Lower leg skin (tissue), 4 donors: ENCODE measurements at places on chromosomes 1 and 21.

DNA sequence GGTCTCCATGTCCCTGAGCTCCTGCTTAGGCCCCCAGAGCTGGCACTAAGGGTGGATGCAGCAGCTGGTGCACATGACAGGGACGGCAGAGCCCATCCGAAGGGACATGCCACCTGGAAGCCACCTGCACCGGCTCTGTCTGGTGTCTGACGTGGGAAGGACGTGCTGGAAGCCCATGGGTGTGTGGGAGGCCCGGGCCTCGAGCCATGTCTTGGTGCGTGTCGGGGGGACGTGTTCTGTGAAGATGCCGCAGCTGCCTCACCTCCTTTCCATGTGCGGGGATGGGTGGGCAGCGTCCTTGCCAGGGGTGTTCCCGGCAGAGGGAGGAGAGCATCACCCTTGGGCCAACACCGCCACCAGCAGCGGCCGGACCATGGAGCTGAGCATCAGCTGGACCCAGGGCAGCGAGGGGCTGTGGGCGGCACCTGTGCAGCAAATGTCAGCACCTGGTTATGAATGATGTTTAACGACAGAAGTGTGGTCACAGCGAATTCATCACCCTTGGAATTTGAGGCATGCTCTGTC lies 15.5 kb upstream of the POFUT2 start:
- no peak for DNase-seq

- peak; percentile 87 for DNase-seq
These were observed 569 bp upstream of the WARS2 start for GRCh38 chr1:119141020-119141424.

- no peak for DNase-seq
These were observed 278.3 kb downstream of the KCTD3 start for GRCh38 chr1:215845234-215845891.

DNA sequence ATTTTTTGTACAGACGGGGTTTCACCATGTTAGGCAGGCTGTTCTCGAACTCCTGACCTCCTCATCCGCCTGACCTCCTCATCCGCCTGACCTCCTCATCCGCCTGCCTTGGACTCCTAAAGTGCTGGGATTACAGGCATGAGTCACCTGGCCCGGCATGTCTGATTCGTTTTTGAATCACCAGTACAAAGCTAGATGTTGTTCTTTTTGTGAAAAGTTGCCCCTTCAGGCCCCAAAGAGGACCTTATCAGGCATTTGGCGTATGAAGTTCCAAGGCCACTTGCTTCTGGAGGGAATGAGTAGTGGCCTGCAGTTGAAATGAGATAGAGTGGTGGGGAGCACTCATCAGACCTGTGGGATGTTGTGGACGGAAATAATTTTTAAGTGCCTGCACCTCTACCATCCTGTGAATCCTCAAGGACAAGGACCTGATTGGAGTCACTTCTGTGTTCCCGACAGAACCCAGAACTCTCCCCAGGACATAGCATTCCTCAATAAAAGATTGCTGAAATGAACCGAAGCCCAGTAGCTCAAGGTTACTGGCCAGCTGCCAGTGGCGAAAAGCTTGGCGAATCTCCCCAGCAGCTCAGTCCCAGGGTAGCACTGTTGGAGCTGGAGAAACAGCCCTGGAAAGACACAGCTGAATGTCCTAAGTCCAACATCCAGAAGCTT lies 50.1 kb downstream of the NDUFS5 start:
- DNase-seq: no peak

DNA sequence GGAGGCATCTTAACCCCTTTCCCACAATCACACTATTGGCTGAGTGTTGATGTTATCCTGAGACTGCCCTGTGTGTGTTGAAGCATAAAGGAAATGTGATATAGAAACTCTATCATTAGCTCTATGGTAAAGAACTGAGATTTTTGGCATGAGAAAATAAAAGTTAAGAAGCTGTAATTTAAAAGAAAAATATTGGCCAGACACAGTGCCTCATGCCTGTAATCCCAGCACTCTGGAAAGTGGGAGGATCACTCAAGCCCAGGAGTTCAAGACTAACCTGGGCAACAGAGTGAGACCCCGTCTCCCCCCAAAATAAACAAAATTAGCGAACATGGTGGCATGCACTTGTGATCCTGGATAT lies 14.2 kb upstream of the RIPK4 start:
- no peak for DNase-seq

DNA sequence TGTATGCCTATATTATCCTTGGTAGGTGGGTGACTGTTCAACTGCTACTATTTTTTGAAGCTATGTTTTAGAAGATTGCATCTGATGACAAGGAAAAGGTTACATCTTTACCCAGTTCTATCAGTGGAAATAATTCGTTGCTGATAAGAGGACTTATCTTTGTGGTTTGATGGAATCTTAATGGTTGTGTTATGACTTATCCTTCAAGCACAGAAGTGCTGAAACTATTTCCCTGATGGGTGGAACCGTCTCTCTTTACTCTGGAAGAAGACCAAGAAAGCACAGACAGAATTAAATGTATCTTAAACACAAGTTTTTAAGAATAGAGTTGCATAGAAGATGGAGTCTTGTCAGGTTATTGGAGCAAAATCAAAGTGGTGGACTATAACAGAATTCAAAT lies 437.7 kb upstream of the KAZN start:
- DNase-seq: no peak

- DNase-seq: no peak
These were observed 21.3 kb downstream of the MIIP start for GRCh38 chr1:12040457-12041051.

- no peak for DNase-seq
These were observed 55.0 kb downstream of the CAMSAP2 start for GRCh38 chr1:200793677-200794076.

DNA sequence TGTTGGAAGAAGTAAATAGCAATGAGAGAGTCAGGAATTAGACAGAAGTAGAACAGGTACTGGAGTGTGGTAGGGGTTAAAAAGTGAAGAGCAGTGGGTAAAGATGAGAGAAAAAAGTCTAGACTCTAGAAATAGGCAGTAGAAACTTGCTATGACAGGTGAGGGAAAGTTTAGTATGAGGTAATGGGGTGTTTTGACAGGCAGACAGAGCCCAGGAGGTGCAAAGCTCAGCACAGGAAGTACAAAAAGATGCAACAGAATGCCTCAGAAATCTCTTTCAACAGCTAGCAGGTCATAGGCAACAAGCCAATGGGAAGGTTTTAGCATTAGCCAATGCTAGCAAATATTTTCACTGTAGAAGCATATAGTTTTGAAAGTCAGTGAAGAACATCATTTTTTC lies 319.1 kb upstream of the SGIP1 start:
- no peak for DNase-seq

GRCh38 chr1:215287362-215287761 lies 204.8 kb downstream of the KCNK2 start:
- DNase-seq: no peak

GRCh38 chr1:46180082-46180616 lies 3.9 kb upstream of the P3R3URF start:
- DNase-seq: no peak

DNA sequence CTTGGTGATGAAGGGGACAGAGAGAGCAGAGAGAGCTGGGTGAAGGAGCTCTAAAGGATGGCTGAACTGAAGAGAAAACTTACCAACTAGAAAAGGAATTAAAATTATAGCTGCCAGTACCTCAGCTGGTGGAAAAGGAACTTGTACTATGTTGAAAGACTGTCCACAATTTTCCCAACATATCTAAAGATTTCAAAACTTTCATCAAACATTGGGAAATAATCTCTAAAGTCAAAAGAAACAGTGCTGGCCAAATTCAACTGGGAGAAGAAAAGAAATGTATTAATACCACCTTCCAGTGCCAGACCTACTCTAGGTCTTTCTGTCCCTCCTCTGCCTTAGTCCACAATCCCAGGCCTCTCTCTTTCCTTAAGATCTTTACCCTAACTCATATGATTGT lies 6.1 kb downstream of the SMG5 start:
- DNase-seq: no peak

DNA sequence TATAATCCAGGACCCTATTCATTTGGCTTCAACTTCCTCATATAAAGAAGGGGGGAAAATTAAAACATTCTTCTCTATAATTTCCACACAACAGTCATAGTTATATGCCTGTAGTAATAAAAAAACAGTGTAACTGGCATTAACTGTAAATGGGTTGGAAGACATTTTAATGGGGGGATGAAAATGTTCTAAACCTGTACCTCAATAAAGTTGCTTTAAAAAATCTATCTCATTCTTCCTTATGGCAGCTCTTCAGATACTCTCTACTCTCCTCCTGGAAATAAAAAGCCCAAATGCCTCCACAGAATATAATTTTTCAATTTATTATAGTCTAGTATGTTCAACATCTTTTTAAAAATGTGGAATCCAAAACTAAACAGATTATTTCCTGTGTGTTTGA lies 2.6 kb downstream of the LRRIQ3 start:
- no peak for DNase-seq

DNA sequence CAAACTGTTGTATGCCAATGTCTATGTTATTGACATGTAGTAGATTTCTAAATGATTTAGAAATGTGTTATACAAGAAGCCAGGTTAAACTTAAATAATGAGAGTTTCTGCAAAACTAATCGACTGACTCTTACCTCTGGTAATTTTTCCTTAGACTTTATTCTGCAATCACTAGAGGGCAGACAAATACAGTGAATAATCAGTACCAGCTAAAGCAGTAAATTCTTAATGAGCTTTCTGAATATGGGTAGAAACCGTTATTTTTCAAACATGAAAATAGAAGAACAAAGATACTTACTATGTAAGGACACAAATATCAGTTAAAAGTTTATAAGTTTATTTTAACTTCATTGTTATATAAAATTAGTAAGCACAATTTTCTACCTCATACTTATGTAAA lies 97.9 kb upstream of the RGS1 start:
- DNase-seq: no peak

GRCh38 chr1:179586107-179586823 lies 5.4 kb upstream of the TDRD5 start:
- DNase-seq: peak; percentile 42

- DNase-seq: no peak
These were observed 64.6 kb upstream of the WDR26 start for GRCh38 chr1:224499204-224499603.

DNA sequence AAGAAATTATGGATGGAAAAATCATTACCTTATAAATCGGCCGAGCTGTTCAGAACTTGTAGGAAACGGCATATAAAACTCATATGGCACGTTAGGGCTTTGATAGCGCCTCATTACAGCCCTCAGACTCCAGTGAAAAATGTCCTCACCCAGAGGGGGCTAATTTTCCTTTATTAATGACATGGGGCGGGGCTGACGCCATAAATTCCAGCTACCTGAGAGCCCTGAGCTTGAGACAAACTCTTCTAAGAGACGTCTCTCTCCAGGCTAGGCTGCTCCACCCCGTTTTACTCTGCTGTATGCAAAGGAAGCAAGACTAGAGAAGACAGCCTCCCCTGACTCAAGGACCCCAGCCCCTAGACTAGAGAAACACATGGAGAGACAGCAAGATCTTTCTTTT lies 149.4 kb downstream of the TRABD2B start:
- DNase-seq: peak; percentile 45

- no peak for DNase-seq
These were observed 458.9 kb upstream of the RGS18 start for GRCh38 chr1:191699343-191699742.

- DNase-seq: no peak
These were observed 156.5 kb upstream of the BRINP3 start for GRCh38 chr1:190634134-190634533.

DNA sequence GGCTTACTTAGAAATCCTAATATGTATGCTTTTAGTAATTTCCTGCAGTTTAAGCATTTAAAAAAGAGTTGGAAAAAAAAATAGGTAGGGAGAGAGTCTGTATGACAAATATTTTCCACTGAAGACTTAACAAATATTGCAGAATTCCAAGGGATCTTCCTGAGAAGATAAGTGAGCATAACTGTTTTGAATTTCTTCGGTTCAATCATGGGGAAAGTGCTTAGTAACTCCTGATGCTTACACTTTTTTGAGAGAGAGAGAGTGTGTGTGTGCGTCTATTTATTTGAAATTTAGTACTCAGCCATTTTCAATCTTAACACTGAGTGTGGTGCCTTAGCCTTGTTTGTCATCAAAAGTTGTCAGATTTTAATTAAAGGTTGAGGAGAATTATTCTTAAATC lies 18.5 kb downstream of the SON start:
- DNase-seq: no peak

GRCh38 chr1:157841708-157842107 lies at the start of gene CD5L:
TSS of gene CD5L (minus strand) at chr1:157841808. CDS start at chr1:157841701, 107 bp downstream.
- no peak for DNase-seq

DNA sequence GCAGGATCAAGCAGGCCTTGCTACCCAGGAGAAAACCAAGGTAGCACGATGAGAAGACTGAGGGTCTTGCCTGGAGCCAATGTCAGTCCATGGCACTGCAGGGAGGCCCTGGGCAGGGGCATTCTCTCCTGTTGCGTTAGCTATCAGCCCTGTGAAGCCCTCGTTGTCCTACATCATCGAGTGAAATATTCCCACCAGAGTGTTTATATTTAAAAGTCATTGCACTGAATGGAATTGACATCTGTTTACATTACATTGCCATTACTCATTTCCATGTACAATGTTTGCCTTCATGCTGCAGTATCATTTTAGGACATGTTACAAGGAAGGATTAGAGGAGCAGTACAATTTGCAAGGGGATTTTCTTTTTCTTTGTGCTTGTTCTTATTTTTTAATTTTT lies 243.9 kb downstream of the KAZN start:
- DNase-seq: no peak

DNA sequence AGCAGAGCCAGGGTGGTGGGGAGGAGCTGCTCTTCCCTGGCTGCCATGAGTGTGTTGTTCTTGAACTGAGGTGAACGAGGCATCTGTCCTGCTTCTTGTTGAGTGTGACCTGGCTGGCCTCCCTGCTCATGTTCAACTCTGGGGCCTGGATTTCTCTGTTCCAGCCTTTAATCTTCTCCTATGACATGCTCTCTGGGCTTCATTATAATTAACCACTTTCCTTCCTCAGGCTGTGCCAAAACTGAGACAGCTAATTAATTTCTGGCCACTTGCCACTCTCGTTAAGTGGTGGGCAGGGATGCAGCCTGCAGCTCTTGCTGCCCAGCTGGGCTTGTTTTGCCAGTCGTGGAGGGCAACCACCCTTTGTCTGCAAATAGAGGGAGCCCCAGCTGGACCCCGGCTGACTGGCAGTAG lies 23.3 kb downstream of the OPRD1 start:
- no peak for DNase-seq

- no peak for DNase-seq
These were observed 9.5 kb upstream of the GOLT1A start for GRCh38 chr1:204223129-204223860.

DNA sequence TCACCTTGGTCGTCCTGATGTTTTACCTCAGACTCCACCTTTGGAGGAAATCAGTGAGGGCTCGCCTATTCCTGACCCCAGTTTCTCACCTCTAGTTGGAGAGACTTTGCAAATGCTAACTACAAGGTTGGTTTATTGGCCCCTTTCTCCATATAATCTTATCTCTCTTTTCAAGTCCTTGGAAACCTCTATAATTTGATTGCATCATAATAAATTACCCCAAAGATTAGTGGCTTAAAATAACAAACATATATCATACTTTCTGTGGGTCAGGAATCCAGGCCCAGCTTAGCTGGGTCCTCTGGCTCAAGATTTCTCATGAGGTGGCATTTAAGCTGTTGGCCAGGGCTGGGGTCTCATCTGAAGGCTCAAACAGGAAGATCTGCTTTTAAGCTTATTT lies 12.1 kb upstream of the PSMD4 start:
- DNase-seq: no peak
